ENCODE measurements at places on chromosomes 5 and 9.

DNA sequence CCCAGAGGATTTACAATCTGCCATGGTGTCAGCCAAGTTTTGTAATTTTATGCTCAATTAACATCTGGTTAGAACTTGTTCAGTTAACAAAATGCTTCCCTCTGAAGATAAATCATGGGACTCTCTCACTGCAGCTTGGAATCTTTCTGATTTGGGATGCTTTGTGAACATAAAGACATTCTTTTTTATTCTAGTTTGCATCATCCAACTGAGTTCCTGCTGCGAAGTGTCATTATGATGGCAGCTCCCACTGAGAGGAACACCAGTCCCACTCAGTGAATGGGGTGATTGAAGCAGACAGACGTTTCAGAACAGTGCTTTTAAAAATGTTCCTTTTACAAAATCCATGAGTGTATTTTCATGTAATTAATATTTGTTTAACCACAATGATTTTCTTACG lies 863.8 kb downstream of the TLE4 start:
- DNase-seq, result no peak

- no peak for DNase-seq
These were observed 746 bp upstream of the NPM1 start for GRCh38 chr5:171386861-171387344.

DNA sequence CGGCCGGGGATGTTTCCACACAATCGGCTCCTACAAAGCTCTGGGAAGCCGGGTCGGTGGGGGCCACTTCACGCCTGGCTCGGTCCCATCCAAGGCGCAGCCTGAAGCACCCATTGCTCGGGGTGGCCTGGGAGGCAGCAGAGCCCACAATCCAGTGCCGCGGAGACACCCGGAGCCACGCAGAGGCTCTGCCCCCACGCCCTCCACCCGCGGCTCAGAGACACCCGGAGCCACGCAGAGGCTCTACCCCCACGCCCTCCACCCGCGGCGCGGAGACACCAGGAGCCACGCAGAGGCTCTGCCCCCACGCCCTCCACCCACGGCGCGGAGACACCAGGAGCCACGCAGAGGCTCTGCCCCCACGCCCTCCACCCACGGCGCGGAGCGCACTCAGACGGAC lies 31.9 kb downstream of the SLC12A7 start:
- no peak for DNase-seq

- no peak for DNase-seq
These were observed 3.7 kb upstream of the IRX2 start for GRCh38 chr5:2755076-2755680.

- no peak for DNase-seq
These were observed 218.4 kb downstream of the EBF1 start for GRCh38 chr5:158881091-158881880.

DNA sequence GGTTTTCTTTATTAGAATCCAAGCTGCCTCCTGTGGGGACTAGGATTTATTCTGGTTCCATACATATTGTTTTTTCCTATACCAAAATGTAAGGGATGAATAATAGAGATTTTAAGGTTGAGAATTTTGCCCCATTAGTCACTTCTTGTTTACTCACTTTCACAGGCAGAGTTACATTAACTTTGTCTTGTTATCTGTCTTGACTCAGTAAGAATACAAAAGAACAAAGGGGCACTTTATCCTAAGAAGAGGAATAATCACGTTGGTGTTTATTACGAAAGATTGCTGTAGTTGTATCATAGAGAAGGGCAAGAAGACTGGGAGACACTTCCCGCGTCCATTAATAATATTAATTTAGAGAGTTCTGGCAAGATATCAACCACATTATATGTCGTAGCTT lies 599.7 kb upstream of the FTMT start:
- DNase-seq, result peak; percentile 82

GRCh38 chr5:135063056-135063445 lies 29.0 kb upstream of the PITX1 start:
- DNase-seq, result no peak

DNA sequence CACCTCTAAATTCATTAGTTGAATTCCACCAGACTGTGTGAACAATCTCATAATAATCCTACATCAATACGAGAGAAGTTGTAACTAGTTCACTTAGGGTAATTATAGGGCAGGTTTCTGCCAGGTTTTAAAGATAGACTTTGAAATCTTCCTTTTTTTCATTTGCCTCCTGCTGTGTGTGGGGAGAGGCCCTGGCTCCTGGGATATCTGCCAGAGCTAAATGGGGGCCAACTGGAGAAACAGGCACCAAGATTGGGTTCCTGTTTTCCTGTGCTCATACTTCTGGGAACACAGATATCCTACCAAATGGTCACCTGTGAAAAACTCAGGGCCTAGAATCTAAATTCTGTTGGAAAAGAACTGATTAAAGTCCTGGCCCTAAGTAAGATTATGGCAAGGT lies 42.3 kb downstream of the SH3RF2 start:
- no peak for DNase-seq

GRCh38 chr9:38240051-38240450 lies 152.5 kb upstream of the ALDH1B1 start:
- DNase-seq, result no peak

- DNase-seq, result no peak
These were observed 29.1 kb downstream of the FRMPD1 start for GRCh38 chr9:37679649-37680402.

- DNase-seq, result peak; percentile 95
These were observed 58.5 kb downstream of the ZNF462 start for GRCh38 chr9:106921341-106921899.

- peak; percentile 83 for DNase-seq
These were observed 22.2 kb upstream of the CMBL start for GRCh38 chr5:10329820-10330481.

Measured in amniotic epithelial cell (primary cell).